ENCODE measurements at places on chromosomes 7 and 10. TPM values are rescaled to one million over a fixed set of nuclear protein-coding genes. Genes with fewer than 3 reads are reported as not detected.

The CYP17A1 gene
- not detected for total RNA-seq

The CAMK2B gene
- total RNA-seq, result not detected

The NRG3 gene
- 3.9 TPM for total RNA-seq

The IFIT2 gene
- not detected for total RNA-seq

DNA sequence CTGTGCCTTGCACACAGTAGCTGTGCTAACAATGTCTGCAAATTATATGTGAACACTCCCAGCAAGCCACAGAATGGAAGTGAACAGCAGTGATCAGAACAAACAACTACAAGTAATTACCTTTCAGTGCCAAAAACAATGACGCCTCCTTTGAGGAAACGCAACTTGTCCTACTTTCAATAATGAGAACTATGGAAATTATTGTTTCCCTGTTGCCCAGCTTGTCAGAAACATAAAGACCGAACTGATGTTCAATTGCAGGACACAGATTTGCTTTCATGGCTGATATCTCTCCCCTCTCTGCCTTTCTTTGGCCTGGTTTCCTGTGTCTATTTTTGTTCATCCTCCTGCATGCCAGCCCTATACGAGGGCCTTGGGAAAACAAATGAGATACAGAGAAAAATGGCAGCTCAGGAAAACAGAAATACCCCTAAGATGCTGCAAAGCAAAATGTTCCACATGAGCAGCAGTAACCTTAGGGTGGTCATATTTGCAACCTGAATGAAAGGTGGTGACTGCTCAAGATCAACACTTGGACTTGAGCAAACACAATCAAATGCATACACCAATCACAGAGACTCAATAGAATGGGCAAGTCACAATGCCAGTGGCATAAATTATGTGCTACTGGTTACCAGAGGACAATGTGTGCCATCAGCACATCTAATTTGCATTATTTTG is 26.8 kb downstream of the COBL start:
- DNase-seq, result no peak
- peaks cover 54% of the 10 kb centered on the region for H3K4me1 ChIP-seq
- H3K36me3 ChIP-seq, result no peaks in the 10 kb centered on the region
- H3K27me3 ChIP-seq, result no peaks in the 10 kb centered on the region
- H3K27ac ChIP-seq, result peak overlapping the region; percentile 62
- H3K4me3 ChIP-seq, result no peak overlapping the region

DNA sequence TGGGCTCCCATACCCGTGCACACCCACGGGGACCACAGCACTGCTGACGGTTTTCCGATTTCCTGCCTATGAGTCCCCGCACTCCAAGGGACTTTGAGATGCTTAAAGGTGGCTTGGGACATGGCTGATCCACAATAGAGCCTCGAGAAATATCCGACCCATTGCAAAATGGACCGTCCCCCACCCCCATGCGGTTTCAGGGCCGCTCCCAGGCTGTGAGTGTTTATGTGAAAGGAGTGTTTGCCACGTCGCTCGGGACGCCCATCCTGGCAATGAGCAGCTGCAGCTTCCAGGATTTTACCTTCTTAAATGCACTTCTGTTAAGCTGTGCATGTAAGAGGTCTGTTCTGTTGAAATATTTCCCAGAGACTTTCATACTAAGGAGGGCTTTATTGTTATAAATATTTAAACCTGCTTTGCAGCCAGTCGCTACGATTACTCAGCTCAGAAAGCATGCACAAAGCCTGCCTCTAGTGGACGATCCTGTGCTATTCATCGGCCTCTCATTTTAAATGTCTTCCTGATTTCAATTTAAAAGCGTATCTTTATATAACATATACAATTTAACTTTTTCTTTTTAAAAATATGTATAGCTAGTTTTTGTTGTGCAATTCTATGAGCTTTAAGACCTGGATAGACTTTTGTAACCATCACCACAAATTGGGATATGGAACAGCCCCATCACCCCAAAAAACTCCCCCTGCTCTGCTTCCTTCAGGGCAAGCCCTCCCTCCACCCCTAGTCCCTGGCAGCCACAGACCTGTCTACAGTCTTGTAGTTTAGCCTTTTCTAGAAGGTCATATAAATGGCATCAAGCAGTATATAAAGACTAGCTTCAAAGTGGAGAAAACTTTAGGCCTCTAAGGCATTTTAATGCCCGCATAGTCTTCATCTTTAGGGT is 418.3 kb downstream of the PAXIP1 start:
- no peaks in the 10 kb centered on the region for H3K4me1 ChIP-seq
- DNase-seq, result no peak
- H3K27ac ChIP-seq, result no peak overlapping the region
- peaks cover 3% of the 10 kb centered on the region for H3K36me3 ChIP-seq
- no peaks in the 10 kb centered on the region for H3K27me3 ChIP-seq

DNA sequence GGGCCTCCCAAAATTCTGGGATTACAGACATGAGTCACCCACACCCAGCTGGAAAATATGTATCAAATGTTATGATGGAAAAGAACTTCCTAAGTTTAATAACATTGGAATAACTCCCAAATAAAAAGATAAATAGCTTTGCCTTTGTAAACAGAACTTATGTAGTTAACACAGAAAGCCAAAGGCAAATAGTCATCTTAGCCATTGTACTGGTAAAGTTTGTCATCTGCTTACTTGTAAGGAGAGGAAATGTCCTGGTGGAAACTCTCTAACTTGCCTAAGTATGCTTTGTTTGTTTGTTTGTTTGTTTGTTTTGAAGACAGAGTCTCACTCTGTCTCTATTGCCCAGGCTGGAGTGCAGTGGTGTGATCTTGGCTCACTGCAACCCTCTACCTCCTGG is 23.8 kb upstream of the TPST1 start:
- H3K4me1 ChIP-seq, result no peaks in the 10 kb centered on the region
- H3K36me3 ChIP-seq, result no peaks in the 10 kb centered on the region

DNA sequence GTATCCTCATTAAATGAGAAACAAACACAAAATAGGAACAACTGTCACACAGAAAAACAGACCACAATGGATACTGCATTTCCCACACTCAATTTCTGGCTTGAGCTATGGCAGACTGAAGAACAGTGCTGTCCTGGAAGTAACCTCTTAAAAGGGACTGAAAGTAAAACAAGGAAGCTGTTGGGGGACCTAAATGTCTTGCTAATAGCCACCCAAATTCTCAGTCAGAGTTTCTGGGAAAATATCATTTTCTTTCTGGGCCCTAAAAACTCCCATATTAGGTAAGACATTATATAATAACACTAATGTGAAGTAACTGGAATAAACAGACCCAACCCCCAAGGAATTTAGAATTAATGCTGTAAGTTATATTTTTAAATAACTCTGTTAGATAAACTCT is 80.9 kb upstream of the TFEC start:
- H3K27me3 ChIP-seq, result no peaks in the 10 kb centered on the region
- H3K36me3 ChIP-seq, result no peaks in the 10 kb centered on the region
- H3K4me3 ChIP-seq, result no peak overlapping the region
- no peak overlapping the region for H3K27ac ChIP-seq
- DNase-seq, result no peak

GRCh38 chr10:95414016-95414830 is 123.4 kb upstream of the PDLIM1 start:
- no peaks in the 10 kb centered on the region for H3K36me3 ChIP-seq
- no peaks in the 10 kb centered on the region for H3K27me3 ChIP-seq
- DNase-seq, result no peak

DNA sequence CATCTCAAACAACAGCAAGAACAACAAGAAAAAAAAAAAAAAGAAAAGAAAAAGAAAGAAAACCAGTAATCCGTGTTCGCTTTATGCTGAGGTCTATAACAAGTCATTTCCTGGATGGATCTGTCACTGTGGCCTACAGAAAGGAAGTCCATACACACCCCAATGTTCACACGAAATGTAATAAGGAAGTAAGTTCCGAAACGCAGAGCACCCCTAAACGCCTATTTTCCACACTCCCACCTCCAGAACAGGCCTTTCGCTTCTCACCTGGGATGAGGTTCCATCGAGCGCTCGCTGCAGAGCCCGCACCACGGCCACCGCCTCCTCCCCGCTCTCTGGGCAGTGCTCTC is 735 bp downstream of the ZNF394 start:
- H3K27me3 ChIP-seq, result no peaks in the 10 kb centered on the region
- H3K4me3 ChIP-seq, result peak overlapping the region; percentile 85
- no peak for DNase-seq
- H3K27ac ChIP-seq, result peak overlapping the region; percentile 98
- peaks cover 18% of the 10 kb centered on the region for H3K4me1 ChIP-seq

GRCh38 chr10:99924451-99925255 is 85.1 kb downstream of the DNMBP start:
- no peaks in the 10 kb centered on the region for H3K27me3 ChIP-seq
- no peak overlapping the region for H3K4me3 ChIP-seq
- no peak for DNase-seq
- no peaks in the 10 kb centered on the region for H3K4me1 ChIP-seq
- no peak overlapping the region for H3K27ac ChIP-seq

DNA sequence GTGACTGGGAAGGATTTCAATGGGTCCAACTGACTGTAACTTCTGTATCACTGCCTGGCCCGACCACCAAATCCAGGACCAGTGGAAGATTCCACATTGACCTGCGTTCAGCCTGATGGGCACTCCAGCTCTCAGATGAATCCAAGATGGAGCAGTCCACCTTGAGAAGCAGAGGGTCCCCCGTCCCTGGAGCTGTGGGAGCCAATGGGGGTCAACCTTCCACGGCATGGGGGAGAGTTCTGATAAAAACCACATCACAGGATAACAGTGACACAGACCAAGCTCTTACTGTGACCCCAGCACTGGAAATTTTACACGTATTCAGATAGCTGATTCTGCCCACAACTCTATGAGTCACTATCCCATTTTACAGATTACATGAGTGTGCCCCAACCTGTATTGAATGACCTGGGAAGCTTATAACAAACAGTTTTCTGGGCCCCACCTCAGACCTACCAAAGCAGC is 11.2 kb downstream of the ZCCHC24 start:
- no peak overlapping the region for H3K27ac ChIP-seq
- H3K36me3 ChIP-seq, result no peaks in the 10 kb centered on the region
- no peaks in the 10 kb centered on the region for H3K27me3 ChIP-seq
- H3K4me3 ChIP-seq, result no peak overlapping the region
- no peak for DNase-seq

DNA sequence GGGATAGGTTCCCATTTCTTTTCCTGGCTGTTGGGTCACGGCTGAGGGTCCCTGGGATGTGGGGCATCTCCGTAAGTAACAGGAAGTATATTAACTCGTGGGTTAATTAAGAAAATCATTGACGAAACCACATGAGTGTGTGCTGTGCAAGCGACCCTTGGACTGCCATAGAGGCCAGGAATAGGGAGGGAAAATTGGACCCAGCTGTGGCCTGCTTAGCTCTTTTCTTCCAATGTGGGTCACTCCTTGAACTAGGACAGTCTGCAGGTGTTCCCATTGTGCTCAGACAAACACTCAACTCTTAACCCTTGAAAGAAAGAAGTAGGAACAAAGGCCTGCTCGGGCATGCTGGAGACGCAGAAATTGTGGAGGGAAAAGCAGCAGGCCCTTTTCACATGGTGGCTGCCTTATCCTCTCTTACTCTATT is 25.6 kb upstream of the PLEKHA1 start:
- H3K36me3 ChIP-seq, result no peaks in the 10 kb centered on the region
- DNase-seq, result no peak
- no peak overlapping the region for H3K27ac ChIP-seq
- no peaks in the 10 kb centered on the region for H3K27me3 ChIP-seq
- no peaks in the 10 kb centered on the region for H3K4me1 ChIP-seq
- no peak overlapping the region for H3K4me3 ChIP-seq

DNA sequence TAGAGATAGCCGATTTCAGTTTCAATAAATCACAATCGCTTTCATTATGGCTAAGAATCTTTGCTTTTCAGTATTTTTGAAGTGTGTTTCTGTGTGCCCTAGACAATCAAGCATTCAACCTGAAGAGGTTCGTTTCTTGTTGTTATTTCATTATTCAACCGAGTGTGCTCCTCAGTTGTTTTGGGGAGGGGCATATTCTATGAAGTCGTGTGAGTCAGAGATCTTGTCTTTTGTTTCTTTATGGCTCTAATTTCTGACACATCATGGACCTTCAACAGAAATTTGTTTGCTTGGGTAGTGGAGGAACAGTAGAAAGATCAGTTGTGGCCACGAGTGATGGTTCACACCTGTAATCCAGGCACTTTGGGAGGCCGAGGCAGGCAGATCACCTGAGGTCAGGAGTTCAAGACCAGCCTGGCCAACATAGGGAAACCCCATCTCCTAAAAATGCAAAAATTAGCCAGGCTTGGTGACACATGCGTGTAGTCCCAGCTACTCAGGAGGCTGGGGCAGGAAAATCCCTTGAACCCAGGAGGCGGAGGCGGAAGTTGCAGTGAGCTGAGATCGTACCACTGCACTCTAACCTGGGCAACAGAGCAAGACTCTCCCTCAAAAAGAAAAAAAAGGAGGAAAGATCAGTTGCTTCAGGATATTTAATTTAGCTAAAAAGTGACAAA is 38.3 kb downstream of the C1QL3 start:
- H3K27me3 ChIP-seq, result no peaks in the 10 kb centered on the region
- no peak overlapping the region for H3K4me3 ChIP-seq
- H3K36me3 ChIP-seq, result no peaks in the 10 kb centered on the region
- no peaks in the 10 kb centered on the region for H3K4me1 ChIP-seq

DNA sequence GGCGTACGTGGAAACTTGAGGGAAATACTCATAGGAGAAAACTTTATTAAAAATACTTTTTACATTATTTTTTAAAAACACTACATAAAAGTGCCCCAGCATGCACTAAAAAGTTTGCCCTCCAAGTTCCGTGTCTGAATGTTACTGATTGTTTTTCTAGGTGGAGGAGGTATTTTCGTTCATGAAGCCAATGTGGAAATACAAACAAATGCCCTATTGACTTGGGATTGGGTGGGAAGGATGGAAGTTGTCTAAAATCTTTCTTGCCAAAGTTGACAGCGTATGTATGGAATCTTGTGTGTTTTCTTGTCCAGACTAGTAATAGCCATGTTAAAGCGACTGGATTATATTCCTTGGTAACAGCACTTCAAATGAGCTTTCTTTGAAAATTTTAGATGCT is 1.2 kb downstream of the PROSER2 start:
- H3K4me1 ChIP-seq, result peaks cover 15% of the 10 kb centered on the region
- DNase-seq, result no peak
- H3K27ac ChIP-seq, result no peak overlapping the region
- no peaks in the 10 kb centered on the region for H3K36me3 ChIP-seq

Measured in GM23338 (cell line).